ENCODE measurements at places on chromosomes 7 and 10.

GRCh38 chr7:92425311-92425947, 21.9 kb upstream of the GATAD1 start:
- DNase-seq = no peak

- DNase-seq = no peak
Observed at GRCh38 chr7:35605760-35606159, 89.2 kb downstream of the HERPUD2 start.

GRCh38 chr10:119705434-119705831, 20.4 kb upstream of the INPP5F start:
- no peak for DNase-seq

DNA sequence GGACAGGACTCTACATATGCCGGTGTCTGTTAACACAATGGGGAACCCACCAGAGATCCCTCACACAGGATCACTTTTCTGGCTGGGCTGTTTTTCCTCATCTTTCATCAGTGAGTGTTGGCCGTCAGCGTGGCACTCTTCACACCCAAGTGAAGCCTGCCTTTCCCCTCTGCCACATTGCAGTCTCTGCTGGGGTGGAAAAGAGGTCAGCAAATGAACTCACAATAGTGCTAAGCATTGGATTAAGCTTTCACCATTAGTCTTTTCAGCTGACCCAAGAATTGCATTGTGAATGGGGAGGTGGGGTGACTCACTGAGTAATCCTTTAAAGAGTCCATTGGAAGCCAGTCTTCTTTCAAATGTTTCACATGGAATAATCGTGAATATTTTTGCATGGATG, 143.0 kb downstream of the KIAA1217 start:
- no peak for DNase-seq

- DNase-seq = no peak
Observed at GRCh38 chr10:11189582-11190376, 172.1 kb downstream of the CELF2 start.

- DNase-seq = no peak
Observed at GRCh38 chr7:21355406-21355874, 72.4 kb upstream of the SP4 start.

DNA sequence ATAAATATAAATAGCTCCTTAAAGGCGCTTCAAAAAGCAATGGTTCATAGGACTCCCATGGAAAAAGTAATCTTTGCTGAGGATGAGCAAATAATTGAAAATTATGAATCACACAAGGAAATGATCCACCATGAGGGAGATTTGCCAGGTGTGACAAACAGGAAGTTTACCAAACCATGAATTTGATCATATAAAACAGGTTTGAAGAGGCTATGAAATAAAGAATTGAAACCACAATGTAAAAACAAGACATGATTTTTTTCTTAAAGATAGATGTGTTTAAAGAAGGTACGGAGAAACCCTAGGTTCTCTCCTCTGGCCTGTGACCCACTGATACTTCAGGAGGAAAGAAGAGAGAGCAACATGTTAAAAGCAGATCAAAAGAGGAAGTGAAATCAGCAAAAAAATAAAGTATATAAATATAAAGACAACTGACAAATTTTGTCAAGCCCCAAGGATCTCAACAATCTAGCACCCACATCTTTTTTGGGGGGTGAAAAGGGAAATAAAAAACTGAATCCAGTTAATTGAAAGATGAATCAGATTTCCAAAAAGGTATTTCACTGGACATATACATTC, 111.3 kb upstream of the ASAH2 start:
- no peak for DNase-seq

GRCh38 chr7:44914992-44915607, 29.8 kb upstream of the PURB start:
- no peak for DNase-seq

GRCh38 chr7:70477036-70478010, 654.6 kb upstream of the GALNT17 start:
- DNase-seq = no peak

- DNase-seq = no peak
Observed at GRCh38 chr10:78419481-78420265, 386.0 kb downstream of the RPS24 start.

DNA sequence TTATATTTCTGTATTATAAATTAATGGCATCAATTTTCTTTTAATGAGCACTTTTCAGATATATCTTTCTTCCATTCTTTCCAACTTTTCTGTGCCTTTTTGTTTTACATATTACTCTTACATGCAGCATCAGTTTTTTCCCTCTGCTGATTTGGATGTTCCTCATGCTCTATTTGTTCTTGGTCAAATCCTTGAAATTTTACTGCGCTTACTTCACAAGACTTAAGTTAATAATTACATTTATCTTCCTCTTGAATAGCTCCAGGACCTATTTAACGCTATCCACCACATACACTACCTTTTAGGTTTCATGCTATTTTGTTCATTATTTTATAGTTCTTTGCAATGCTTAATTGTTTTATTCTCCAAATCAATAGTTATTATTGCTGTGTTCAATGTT, 97.6 kb upstream of the CTTNBP2 start:
- no peak for DNase-seq

DNA sequence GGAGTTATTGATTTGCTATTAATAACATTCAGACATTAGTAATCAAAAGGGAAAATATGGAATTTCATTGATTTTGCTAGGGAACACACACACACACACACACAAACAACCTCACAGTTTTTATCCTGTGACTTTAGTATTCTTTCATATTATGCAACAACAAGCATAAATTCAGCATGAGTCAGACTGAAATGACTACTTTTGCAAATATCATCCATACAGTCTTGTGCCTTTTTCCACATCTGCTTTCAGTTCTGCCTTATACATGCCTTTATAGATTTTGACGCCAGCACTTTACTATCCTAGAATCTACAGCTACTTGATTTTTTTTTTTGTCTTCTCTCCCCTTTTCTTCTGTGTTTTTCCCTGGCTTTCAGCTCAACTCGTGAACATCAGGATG, 975.8 kb upstream of the LRRTM3 start:
- DNase-seq = no peak

GRCh38 chr10:70693619-70694335, 21.5 kb downstream of the ADAMTS14 start:
- DNase-seq = no peak

- DNase-seq = no peak
Observed at GRCh38 chr7:118087126-118087525, 96.8 kb upstream of the LSM8 start.

- no peak for DNase-seq
Observed at GRCh38 chr10:94025806-94026205, 32.1 kb downstream of the PLCE1 start.
